A549 treated with ZK216348 at 1 μM for 4 hours (cell line): ENCODE measurements at places on chromosomes 16 and 17. TPM values are rescaled to one million over a fixed set of nuclear protein-coding genes. Genes with fewer than 3 reads are reported as not detected.

Gene OR4D1
- not detected in 5 replicates for total RNA-seq

Gene ARRB2
- total RNA-seq, result 51.4 to 69.2 TPM (median 63.0 TPM) in 5 replicates

Gene MFSD11
- 19.9 to 21.8 TPM (median 21.0 TPM) in 5 replicates for total RNA-seq

Gene PRR29
- total RNA-seq, result 0.66 to 1.8 TPM (median 0.68 TPM) in 5 replicates

Gene PRAC1
- total RNA-seq, result not detected in 5 replicates

Gene CCL16
- total RNA-seq, result not detected in 5 replicates

Gene TMEM114
- not detected in 5 replicates for total RNA-seq

Gene SPNS3
- total RNA-seq, result not detected in 5 replicates

Gene SYNGR3
- 4.4 to 8.7 TPM (median 8.3 TPM) in 5 replicates for total RNA-seq

Gene ATP2C2
- total RNA-seq, result 0.09 to 0.51 TPM (median 0.19 TPM) in 4 of 5 replicates, not detected in the other

Gene MXRA7
- 55.2 to 98.1 TPM (median 62.8 TPM) in 5 replicates for total RNA-seq

Gene ZG16B
- total RNA-seq, result 0.54 to 1.1 TPM (median 1.0 TPM) in 5 replicates

Gene CHST6
- total RNA-seq, result 0.13 to 0.22 TPM (median 0.15 TPM) in 4 of 5 replicates, not detected in the other
